ENCODE measurements at places on chromosomes 13 and 19.

DNA sequence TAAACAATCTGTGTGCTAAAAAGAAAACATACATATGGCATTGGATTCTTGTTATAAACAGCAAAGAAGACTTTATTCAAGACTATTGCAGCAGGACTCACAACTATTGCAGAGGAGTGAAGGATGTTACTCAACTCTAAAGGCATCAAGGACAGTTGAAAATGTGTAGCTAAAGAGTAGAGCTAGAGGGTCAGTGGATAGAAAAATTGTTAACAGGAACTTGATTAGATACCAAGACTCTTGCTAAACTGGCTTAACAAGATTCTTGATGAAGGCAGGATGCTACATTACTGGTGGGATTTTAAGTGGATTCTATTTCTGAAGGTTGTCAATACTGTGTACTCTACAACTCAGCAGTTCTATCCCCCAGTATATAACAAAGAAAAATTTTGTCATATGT, 1183.3 kb downstream of the SLITRK1 start:
- no peaks in the 10 kb centered on the region for H3K36me3 ChIP-seq
- H3K27ac ChIP-seq: no peak overlapping the region
- no peaks in the 10 kb centered on the region for H3K4me1 ChIP-seq

DNA sequence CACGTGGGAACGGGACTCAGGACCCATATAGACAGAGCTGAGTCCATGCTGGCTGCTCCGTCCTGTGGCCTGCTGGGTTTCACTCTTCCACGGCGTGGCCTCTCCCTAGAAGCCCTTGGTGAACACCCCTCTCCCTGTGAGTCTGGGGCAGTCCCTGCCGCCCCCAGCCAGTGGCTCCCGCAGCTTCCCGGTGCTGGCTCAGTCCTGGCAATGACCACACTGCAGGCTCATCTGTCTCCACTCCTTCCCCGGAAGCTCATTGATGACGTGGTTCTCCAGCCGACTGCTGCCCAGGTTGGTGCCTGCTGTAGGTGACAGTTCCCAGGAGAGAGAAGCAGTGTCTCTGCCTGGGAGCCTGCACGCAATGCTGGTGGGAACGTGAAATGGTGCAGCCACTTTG, 2.1 kb upstream of the TEX29 start:
- peaks cover 4% of the 10 kb centered on the region for H3K36me3 ChIP-seq
- no peaks in the 10 kb centered on the region for H3K27me3 ChIP-seq
- H3K4me1 ChIP-seq: no peaks in the 10 kb centered on the region

DNA sequence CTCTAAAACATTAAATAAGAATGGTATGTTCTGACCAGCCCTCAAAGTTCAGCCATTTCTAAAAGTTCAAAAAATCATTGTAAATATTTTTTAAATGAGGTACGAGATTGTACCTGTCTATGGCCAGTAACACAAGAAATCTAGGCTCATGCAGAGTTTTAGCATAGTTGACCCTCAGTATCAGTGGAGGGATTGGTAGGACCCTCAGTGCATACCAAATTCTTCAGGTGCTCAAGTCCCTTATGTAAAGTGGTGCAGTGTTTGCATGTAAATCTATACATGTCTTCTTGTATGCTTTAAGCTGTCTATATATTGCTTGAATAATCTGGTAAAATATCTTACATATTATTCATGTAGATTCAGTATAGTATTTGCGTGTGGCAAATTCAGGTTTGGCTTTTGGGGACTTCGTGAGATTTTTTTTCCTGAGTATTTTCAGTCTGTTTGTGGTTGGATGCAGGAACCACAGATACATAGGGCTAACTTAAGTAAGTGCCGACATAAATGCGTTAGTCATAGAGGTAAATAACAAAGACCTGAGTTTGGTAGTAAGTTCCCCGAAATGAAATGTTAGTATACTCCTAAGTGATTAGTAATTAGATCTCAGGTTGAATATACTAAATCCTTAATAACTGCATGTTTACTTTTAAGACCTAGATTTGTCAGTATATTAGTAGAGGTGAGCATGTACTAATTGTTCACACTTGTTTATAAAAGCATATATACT, 7.8 kb downstream of the MIR17HG start:
- peaks cover 14% of the 10 kb centered on the region for H3K4me1 ChIP-seq
- H3K27ac ChIP-seq: no peak overlapping the region
- no peaks in the 10 kb centered on the region for H3K27me3 ChIP-seq
- no peak overlapping the region for H3K4me3 ChIP-seq
- H3K36me3 ChIP-seq: peaks cover 16% of the 10 kb centered on the region

DNA sequence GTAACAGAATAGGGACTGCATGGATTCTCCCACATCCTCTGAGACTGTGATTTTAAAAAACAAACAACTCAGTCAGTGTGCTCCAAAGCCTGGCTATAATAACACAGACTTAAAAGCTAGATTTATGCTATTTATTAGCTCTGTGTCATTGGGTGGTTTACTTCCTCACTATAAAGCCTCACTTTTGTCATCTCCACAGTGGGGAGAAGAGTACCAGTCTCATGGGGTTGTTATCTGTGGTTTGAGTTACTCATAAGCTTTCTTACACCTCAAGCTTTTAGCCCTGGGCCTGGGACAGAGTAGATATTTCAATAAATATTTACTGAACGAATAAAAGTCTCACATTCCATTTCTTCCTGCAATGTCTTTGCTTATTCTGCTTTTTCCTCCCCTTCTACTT, 5.3 kb downstream of the RNASEH2B start:
- H3K36me3 ChIP-seq: no peaks in the 10 kb centered on the region
- H3K4me3 ChIP-seq: no peak overlapping the region
- no peak for DNase-seq
- H3K4me1 ChIP-seq: peaks cover 6% of the 10 kb centered on the region
- H3K27me3 ChIP-seq: no peaks in the 10 kb centered on the region

DNA sequence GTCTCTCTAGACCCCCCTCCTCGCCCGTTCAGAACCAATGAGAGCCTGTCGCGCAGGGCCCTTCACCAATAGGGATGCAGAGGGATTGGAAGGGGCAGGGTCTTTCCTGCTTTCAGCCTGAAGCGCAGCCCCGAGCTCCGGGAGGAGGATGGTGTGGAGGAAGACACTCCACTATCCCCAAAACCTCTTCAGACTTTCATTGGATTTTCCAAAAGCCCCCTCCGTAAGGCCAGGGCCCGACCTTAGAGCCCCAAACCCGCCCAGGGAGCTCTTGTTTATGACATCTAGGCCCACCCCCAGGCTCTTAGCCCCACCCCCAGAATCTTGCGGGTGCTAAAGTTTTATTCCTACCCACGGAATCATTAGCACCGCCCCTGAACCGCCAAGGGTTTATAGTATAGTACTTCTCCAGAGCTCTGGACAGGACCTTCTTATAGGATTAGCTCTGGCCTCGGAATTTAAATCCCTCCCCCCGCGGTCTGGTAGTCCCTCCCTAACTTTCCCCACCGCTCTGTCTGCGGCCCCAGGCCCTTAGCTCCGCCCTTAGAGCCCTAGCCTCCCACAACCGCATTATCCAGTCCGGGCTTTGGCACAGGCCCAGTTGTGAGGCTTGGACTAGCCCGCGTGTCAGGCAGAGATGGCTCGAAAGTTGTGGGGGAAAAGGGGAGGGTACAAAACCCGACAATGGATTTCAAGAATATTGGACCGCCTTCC, 6.6 kb upstream of the EML2 start:
- no peak overlapping the region for H3K27ac ChIP-seq
- no peaks in the 10 kb centered on the region for H3K36me3 ChIP-seq
- peaks cover 16% of the 10 kb centered on the region for H3K4me1 ChIP-seq
- DNase-seq: peak; percentile 62
- H3K27me3 ChIP-seq: peaks cover 45% of the 10 kb centered on the region
- peak overlapping the region; percentile 56 for H3K4me3 ChIP-seq

GRCh38 chr19:14479975-14480699, 5.0 kb upstream of the PTGER1 start:
- peaks cover 34% of the 10 kb centered on the region for H3K36me3 ChIP-seq
- H3K4me3 ChIP-seq: no peak overlapping the region
- H3K27me3 ChIP-seq: peaks cover 10% of the 10 kb centered on the region
- DNase-seq: no peak
- no peaks in the 10 kb centered on the region for H3K4me1 ChIP-seq
- H3K27ac ChIP-seq: no peak overlapping the region
